Activated T-helper 1 cell treated with Interleukin-2 at 50 U/mL for 16 hours (primary cell): ENCODE measurements at places on chromosomes 5 and 9.

DNA sequence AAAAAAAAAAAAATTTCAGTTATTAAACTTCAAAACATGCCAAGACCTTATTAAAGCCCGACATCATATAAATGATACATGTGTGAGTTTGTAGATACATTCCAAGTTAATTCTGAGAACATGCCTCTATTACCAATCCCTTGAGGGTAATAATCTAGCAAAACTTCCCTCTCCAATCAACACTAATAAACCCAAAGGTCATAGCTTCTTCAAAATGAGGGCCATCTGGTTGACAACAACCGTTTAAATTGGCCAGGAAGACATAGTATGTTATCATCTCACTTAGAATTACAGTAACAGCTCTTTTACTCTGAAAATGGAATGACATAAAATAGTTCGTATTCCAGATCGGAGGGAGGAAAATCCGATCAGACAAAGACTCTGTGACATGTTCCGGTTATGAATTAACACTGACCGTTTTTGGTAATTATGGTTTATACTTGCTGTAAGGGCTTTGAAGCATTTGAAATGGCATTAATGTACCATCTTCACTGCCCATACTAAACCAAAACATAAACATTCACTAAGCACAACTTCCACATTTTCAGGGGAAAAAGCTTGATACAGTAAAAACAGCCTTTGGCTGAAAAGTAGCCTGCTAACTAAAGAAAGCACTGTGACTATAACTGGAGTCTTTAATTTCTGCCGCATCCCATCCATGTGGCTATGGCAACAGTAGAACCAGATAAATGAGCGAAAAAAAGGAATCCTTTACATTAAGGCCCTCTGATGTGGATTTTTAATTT, 50.3 kb downstream of the ANKH start:
- no peak for DNase-seq

DNA sequence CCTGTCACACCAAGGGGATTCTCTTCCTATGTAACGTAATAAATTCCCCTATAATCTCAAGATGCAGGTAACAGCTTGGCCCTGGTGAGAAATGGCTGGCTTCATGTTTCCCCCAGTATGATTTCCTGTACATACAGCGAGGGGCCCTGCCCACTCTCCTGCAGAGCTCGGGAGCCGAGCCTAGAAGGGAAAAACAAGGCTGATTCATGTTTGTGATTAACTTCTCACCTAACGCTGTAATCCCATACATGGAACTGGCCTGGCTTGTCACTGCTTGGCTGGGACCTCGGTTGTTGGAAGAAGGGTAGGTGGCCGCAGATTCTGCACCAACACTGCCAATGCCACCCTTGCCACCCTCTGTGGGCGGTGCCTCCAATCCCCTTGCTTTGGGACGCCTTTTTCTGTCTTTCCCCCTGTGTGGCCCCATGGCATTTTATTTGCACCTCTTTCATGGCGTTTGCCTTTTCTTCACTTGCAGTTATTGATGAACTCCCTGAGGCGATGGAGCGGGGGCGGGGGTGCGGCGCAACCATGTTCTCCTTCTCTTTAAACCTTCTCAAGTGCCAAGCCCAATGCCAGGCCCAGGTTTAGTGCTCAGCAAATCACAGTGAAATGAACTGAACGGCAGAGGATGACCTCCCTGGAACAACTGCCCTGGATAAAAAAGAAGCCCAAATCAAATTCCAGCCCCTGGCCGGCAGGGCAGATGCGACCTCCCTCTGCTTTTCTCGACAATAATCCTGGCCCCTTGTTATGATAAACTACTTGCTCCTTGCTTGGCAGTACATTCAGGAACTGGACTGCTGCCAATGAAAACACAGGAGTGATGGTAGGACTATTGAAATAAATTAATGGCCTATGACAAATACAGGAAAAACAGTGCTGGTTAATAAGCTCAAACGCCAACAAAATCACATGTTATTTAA, 108.1 kb downstream of the TMEM174 start:
- DNase-seq = no peak

- no peak for DNase-seq
These were observed 816.8 kb downstream of the MTRR start for GRCh38 chr5:8685704-8686103.

DNA sequence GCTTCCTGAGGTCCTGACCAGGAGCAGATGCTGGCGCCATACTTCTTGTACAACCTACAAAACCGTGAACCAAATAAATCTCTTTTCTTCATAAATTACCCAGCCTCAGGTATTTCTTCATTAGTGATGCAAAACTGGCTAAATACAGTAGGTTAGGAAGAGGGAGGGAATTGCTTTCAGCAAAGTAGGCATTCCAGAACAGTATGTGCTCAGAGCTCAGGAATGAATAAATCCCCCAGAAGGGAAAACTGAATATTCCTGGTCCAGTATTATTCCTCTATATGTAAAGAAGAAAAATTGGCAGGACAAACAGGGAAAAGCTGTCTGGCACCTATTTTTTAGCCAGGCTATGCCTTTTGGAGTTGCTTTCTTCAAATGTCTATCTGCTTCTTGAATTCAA, 577.1 kb downstream of the PSAT1 start:
- no peak for DNase-seq

GRCh38 chr5:97998941-97999340, 774.5 kb upstream of the RGMB start:
- no peak for DNase-seq

DNA sequence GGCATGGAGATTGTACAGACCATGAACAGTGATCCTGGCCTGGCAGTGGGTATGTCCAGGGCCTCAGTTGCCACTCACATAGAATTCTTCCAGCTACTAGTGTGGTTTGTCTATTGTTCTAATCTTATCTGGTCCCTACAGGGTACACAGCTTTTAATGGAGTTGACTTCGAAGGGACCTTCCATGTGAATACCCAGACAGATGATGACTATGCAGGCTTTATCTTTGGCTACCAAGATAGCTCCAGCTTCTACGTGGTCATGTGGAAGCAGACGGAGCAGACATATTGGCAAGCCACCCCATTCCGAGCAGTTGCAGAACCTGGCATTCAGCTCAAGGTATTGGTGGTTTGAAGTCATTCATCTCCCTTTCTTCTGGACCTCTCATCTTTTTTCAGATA, 43.8 kb downstream of the THBS4 start:
- DNase-seq = no peak

DNA sequence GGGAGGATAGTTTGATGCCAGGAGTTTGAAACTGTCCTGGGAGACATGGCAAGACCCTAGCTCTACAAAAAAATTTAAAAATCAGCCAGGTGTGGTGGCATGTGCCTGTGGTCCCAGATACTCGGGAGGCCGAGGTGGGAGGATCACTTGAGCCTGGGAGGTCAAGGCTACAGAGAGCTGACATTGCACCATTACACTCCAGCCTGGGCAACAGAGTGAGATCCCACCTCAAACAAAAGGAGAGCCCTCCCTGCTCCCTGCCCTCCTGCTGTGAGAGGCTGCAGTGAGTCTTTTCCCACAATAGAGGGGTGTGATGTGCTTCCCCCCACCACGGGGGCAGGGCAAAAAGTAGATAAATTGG, 10.1 kb upstream of the CCDC187 start:
- no peak for DNase-seq

GRCh38 chr9:95411054-95411892, 93.8 kb upstream of the FANCC start:
- no peak for DNase-seq
